ENCODE measurements at places on chromosomes 2 and 18.

DNA sequence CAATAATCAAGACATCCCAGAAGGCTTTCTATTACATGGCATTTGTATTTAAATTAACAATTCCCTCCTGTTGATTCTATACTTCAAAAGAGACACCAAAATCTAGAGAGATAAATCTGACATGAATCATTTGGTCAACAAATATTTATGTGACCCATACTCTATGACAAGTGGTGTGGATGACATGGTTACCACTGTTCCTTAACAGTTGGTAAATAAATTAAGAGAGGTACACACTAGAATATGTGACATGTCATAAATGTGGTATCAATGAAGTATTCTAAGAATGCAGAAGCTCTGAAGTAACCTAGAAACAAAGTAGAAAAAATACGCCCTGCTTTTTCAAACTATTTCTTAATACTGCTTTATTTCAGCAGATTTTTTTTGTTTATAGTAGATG is 255.4 kb downstream of the EXOC6B start:
- no peak for DNase-seq

DNA sequence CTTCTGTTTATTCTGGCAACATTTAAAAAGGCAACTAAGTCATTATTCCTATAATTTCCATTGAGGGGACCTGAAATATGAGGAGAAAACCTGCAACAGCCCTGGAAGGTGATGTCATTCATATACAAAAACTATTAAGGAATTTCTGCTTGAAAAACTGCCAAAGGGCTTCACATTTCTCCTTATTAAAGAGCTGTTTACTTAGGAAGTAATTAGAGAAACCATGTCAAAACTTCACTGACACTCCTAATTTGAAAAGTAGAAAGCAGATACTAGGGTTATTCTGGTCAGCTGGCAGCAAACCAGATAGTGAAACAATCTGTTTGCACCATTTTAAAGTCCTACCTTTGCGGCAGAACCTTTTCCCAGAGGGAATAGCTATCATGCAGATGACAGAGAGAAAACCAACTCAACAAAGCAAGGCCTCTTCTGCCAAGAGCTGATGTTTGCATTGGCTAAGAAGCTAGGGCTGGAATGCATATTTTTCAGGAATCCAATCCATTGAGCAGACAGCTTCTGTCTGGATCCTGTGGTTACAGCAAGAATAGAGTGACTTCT is 592.2 kb upstream of the SYT4 start:
- no peak for DNase-seq

DNA sequence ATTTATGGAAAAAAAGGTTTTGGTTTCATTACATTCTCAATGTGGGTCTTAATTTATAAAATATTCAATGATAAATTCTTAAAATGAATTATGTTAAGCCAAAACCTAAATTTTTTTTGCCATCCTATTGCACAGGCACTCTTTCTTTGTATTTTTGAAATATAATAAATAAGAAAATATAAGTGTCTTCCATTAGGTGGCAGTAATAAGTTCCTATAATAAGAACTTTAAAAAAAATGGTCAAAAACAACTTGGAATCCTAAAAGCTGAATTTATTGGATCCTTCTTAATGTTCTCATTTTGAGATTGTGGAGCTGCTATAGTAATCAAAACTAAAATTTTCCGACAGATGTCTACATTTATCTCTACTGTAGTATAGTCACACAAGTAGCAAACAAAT is 5.7 kb downstream of the CALCRL start:
- no peak for DNase-seq

- no peak for DNase-seq
These were observed 156.1 kb downstream of the MSH2 start for GRCh38 chr2:47558768-47559684.

DNA sequence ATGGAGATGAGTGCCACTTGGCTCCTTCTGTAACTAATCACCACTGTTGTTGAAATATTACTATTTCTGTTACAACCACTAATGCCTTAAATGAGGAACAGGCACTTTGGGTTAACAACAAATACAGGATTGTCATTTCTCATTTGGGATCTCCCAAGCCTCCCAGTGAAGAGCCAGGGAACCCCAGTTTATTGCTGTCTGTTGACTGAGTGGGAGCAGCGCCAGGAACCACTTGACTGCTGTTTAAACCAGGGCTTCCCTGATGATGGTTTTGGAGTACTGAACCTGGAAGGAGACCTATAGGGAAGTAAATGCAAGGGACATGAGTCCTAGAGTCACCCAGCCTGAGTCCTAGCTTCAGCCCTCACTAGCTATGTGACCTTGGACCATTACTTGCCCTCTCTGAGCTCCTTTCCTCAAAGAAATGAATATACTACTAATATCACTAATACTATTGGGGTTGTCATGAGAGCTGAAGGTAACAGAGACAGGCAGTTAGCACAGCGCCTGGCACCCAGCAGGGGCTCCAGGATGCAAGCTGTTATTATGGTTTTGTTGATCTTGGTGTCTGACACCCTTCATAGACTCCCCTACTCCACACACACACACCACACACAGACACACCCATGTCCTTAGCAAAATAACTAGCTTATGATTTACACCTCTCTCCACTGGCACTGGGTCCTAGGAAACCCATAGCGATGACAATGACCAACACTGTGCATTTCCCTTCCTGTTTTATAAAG is 104.2 kb upstream of the FZD7 start:
- DNase-seq = no peak

- no peak for DNase-seq
These were observed 166.2 kb downstream of the ATAD2B start for GRCh38 chr2:23760736-23761135.

- DNase-seq = peak; percentile 99
These were observed 664 bp upstream of the IMPA2 start for GRCh38 chr18:11980494-11981191.

- DNase-seq = no peak
These were observed 331.2 kb downstream of the ALK start for GRCh38 chr2:29590211-29590610.

GRCh38 chr18:79876497-79876896 is 75.0 kb downstream of the SLC66A2 start:
- no peak for DNase-seq

- no peak for DNase-seq
These were observed 146.9 kb downstream of the DOCK10 start for GRCh38 chr2:224895377-224895776.

DNA sequence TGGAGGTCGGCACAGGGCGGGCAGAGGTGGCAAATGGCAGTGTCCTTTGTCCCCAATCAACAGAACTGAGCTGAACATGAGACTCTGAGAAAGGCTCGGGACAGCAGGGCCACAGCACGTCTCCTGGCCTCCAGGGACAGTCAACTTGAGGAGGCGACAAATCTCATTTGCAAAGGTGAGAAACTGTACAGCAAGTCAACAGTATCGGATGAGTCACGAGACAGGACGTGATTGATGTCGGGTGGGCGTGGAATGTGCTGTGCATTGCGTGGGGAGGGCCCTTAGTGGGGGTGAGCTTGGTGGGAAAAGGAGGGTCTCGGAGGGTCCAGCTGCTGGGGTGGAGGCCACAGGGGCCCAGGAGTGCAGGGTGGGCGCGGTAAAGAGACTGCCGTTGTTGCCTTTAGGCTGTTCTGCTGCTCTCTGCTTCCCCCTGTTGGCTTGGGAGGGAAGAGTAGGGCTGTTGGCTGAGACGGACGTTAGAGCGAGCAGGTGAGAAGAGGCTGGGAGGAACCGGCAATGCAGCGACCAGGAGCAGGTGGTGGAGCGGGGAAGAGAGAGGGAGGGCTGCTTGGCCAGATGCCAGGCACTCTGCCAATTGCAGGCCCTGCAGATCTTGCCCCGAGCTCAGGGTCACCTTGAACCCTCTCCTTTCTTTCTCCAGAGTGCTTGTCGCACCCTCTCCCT is 164.3 kb downstream of the BCL2 start:
- DNase-seq = peak; percentile 92

DNA sequence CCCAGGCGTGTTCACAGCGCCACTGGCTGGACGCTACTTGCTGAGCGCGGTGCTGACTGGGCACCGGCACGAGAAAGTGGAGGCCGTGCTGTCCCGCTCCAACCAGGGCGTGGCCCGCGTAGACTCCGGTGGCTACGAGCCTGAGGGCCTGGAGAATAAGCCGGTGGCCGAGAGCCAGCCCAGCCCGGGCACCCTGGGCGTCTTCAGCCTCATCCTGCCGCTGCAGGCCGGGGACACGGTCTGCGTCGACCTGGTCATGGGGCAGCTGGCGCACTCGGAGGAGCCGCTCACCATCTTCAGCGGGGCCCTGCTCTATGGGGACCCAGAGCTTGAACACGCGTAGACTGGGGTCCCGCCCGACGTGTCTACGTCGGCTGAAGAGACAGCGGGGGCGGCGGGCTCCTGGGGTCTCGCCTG is 891 bp upstream of the KHK start:
- peak; percentile 84 for DNase-seq

GRCh38 chr2:5368263-5368662 is 323.9 kb upstream of the SOX11 start:
- no peak for DNase-seq

DNA sequence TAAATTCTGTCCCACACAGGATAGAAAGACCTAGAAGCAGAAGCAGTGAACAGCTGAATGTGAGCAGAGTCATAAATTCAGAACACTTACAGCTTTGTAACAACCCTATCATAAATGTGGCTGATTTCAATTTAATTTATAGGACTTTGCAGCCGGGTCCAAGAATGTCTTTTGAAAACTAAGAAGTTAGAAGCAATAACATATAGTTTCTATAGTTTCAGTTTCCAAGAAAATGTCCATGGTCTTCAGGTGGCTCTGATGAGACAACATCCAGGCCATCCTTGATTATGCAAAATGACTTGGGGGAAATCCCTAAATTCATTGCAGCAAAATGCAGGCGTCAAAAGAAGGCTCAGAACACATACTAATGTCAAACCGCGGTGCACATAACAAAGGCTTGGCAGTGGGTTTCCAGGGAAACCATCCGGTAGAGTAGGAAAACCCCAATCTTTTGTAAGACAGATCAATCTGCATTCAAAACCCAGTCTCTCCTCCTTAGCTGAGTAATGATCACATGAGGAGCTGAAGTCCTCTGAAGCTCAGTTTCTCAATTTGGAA is 442.2 kb upstream of the ID2 start:
- DNase-seq = no peak

DNA sequence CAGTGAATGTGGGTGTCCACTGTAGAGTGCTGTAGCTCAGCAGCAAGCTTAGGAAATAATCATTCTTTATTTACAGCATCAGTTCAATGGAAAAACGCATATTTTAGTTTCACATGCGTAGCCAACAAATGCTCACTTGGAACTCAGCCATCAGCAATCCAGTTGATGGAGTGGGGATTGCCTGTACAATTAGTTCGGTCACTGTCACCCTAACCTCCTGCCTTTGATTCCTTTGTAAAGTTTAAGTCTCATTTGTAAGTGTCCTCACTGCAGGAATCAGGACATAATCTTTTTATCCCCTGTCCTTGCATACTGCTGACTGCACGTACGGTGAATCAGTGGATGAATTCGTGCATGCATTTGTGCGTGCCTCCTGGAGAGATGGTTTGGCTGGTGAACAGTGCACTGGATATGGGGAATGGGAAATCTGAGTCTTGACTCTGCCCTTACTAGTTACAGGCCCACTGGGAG is 55.9 kb downstream of the RAB31 start:
- no peak for DNase-seq

- DNase-seq = no peak
These were observed 188.5 kb downstream of the TPGS2 start for GRCh38 chr18:36640021-36640952.

DNA sequence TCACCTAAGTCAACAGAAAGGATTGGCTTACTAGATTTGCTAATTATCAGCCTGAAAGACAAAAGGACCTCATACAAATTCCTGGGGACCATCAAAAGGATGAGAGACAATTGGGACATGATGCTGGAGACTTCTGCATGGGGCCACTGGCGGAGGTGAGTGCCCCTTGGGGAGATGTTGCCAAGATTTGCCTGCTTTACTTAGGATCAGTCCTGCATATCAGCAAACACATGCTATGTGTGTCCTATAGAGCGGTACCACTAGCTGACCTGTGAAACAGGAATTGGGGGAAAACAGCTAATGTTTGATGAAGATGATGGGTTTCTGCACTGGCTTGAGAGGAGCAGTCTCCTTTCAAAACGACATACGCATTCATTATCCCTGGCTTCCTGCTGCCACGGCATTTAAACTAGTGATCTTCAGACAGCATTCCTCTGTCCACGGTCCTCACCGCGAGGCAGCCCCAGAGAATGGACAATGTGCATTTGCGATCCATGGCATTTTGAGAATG is 104.2 kb downstream of the TGIF1 start:
- DNase-seq = no peak

DNA sequence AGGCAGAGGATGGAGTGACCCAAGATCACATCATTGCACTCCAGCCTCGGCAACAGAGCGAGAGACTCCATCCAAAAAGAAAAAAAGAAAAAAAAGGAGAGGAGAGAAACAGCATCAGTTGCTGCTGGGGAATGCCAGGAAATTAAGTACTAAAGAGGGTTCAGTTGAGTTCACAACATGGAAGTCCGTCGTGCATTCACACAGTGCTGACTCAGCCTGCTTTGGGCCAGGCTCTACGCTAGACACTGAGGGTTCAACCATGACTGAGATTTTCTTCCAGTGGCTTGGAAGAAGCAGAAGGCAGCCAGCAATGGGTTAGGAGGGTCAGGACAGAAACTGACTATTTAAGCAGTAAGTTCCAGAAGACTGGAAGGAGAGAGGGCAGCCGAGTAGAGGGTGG is 108.8 kb downstream of the FMNL2 start:
- DNase-seq = no peak

DNA sequence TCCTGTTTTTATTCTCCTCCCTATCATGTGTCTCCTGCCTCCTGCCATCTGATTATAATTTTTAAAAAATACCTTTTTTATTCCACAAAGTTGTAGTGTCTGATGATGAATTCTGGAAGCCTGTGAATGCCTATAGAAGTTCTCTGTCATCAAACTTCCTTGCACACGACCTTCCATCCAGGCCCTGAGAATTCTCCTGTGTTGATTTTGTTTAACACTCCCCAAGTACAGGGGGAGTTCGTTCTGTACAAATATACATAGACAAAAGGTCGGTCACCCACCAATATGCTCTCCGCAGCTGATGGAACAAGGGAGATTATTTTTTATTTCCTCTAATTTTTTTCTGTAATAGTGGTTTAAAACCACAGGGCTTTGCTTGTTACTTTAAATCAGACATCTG is 232.5 kb downstream of the PIEZO2 start:
- no peak for DNase-seq

GRCh38 chr2:231393149-231394131 is 2.1 kb upstream of the B3GNT7 start:
- no peak for DNase-seq

DNA sequence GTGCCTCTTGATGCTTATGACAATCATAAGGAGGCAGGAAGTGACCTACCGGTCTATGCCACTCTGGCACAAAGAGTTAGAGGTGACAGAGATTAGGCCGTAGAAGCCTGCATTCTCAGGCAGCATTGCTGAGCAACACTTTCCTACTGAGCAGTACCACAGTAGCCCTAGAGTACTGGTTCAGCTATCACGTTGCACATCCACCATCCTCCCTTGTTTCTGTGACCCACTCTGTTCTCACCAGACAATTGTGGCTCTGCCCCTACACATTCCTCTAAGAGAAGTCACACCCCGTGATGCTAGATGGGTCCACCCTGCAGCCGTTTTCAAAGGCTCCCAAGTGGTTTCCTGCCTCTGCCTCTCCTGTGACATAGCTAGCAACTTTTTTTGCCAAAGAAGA is 22.6 kb upstream of the SUCLG1 start:
- no peak for DNase-seq

- peak; percentile 50 for DNase-seq
These were observed 36.1 kb upstream of the TXNDC2 start for GRCh38 chr18:9849407-9850283.

Data from transverse colon (tissue), 4 donors.